Prostate gland (tissue), 2 donors: ENCODE measurements at places on chromosomes 3 and 15. TPM values are rescaled to one million over a fixed set of nuclear protein-coding genes. Genes with fewer than 3 reads are reported as not detected.

Gene LSM3
- 15.1 TPM for total RNA-seq

Gene B2M
- 2,775 TPM for total RNA-seq

DNA sequence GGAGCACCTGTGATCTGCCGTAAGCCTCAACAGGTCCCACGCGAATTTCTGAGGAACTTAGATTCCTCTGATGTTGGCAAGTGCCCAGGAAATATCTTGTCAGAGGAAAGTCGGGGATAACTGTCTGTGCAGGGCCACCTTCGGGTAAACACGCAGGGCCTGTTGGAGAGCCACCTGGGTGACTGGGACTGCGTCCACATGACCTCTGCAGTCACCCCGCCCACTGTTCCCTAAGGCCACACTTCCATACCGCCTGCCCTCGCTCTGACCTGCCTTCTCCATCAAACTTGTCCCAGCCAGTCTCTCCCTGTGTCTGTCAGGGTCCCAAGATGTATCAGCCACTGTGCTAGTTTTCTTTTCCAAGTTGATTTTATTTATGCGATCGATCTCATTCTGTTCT, 28.7 kb downstream of the BFSP2 start:
- DNase-seq, result no peak

DNA sequence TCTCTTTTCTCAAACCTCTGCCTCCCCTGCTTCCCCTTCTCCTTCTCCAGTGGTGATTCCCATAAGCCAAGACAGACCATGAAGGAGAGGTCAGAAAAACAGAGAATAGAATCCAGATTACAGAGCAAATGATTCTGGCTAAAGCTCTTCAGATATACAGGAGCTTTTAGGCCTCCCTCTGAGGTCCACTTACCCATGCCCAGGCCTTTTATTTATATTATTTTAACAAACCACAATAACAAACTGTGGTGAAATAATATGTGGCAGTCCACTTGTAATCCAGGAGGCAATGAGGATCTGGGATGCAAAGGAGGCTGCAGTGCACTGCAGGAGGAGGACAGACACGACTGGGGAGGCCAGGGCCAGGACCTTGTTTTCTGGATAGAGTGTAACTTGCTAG, 104.1 kb downstream of the STAC start:
- DNase-seq, result no peak
